ENCODE measurements at places on chromosomes 2 and 18. TPM values are rescaled to one million over a fixed set of nuclear protein-coding genes. Genes with fewer than 3 reads are reported as not detected.
A peak's percentile ranks its signal among the peaks of the same experiment; 100 is the strongest.

The MAP3K20 gene
- total RNA-seq: 27.7 TPM

The MAP2 gene
- 0.34 TPM for total RNA-seq

The UBE2F gene
- 87.1 TPM for total RNA-seq

The LRRTM4 gene
- 0.29 TPM for total RNA-seq

The CYS1 gene
- 2.1 TPM for total RNA-seq

The POTEE gene
- 1.7 TPM for total RNA-seq

The MBD1 gene
- total RNA-seq: 50.5 TPM

The BMP10 gene
- not detected for total RNA-seq

The FAM110C gene
- total RNA-seq: 0.57 TPM

DNA sequence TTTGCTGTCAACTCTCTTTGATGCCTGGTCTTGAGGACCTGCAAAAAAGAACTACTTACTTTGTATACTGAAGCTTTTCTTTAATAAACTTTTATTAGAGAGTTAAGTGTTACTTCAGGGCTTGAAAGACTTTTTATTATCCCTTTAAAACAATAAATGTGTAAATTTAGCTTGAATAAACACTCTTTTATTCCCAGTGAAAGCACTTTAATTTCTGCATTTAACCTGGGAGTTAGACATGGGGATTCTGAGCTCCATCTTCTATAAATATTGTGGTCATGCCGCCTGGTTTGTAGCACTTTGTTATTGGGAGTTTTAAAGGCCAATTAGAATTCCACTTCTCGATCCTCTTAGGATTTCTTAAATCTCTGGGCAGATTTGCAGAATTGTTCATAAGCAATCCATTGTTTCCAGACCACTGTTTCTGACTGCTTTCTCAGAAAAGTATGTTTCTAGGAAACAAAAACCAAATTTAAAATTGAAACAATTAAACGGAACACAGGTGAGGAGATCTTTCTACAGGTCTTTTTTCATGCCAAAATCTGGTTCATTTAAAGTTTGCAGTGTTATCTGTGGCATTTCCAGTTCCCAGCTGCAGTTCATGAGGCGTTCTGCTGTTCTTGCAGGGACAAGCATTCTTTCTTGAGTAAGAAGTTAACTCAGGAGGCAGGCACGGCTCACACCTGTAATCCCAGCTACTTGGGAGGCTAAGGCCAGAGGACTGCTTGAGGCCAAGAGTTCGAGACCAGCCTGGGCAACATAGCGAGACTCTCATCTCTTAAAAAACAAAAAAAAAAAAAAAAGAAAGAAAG, 18.1 kb upstream of the E2F6 start:
- DNase-seq: no peak

GRCh38 chr2:67400560-67401485, 3.7 kb downstream of the ETAA1 start:
- DNase-seq: no peak

DNA sequence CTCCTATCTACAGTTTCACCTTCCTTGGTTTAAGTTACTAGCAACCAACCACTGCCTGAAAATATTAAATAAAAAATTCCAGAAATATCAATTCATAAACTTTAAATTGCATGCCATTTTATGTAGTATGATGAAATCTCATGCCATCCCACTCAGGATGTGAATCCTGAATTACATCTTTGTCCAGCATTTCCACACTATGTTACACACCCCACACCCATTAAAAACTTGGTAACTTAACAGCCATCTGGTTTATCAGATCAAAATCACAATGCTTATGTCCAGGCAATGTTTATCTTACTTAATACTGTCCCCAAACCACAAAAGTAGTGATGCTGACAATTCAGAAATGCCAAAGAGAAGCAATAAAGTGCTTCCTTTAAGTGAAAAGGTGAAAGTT, 21.6 kb downstream of the CUL3 start:
- DNase-seq: no peak

- DNase-seq: no peak
Observed at GRCh38 chr2:224565452-224566035, 19.6 kb downstream of the CUL3 start.

DNA sequence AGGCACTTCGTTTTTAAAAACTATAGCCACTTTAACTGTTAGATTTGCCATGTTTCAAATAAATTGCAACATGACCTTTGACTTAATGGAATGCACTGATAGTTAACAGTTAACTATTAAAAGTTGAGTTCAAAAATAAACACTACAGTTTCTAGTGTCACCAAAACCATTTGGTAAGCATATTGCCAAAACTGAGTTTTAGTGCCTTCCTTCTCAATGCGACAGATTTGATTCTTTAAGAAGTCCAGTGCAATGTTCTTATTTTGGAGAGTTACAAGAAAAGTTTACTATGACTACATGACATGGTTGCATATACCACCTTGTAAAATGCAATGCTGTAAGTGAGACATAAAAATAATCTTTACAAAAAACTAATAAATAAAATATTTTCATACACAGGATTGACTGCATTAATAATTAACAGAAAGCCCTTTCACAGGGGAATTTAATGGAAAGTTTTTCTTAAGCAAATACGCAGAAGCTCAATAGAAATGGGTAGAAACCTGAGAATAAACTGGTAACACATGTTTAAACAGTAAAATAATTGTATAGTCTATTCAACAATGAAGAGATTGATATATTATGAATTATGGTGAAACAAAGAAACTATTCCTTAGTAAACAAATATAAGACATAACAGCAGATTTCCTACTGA, 53.8 kb downstream of the GRB14 start:
- no peak for DNase-seq

GRCh38 chr2:74001781-74002504, 17.2 kb downstream of the TET3 start:
- DNase-seq: no peak

GRCh38 chr2:224072541-224073188, 33.6 kb upstream of the SERPINE2 start:
- no peak for DNase-seq

DNA sequence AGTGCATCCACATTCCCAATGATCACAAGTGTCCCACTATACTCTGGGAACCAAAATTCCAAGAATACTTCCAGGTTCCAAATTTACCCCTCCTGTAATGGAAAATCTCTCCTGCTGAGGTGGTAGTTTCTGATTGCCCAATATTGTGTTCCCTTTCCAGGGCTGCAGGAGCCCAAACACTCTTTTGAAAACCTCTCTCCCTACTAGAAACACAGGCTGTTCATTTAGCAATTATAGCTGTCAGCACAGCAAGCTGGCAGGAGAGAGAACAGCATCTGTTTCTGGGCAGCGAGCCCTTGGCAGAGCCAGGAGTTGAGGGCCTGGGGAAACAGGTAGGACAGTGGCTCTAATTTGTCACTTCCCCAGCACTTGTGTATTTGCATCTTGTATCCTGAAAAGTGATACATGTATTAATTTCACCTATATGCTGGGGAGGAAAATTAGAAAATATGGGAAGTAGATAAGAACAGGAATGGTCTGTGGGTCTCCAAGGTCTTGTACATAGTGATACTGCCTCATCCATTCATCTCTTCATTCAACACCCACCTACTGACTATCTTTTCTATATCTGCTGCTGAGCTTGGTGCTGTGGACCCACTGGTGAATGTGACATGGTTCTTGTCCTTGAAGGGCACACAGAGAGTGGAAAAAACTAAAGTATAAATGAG, 16.9 kb upstream of the PAIP2B start:
- DNase-seq: no peak

DNA sequence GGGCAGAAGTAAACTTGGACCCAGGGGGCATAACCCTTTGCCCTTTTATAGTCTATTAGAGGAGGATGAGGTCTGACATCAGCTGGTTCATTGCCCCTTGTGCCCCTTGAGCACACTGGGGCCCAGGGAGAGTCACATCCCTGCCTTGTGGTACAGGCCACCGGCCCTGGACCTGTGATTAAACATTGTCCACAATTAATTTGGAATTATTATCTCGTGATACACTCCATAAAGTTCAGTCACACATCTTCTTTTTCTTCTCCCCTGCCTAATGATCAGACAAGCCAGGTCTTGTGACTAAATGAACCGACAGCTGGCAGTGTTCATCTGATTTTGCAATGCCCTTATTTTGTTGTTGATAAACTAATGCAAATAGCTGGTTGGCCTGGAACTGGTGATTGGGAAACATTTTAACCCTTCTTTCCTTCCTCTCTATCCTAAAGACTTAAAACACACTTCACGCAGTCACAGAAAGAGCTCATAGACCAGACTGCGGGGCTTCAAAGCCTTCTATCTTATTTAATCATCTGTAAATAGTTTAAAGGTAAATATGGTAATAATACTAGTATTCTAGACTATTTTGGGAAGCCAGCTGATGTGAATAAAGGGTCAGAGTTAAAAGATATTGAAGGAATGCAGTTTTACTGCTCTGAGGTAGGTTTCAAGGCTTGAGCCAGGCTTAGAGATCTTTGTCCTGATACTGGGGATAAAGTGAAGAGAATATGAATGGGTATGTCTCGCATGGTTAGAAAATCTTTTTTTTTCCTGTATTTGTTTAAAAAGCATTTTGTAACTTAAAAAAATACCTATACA, 13.4 kb downstream of the IL1R1 start:
- DNase-seq: no peak

GRCh38 chr2:199596549-199596948, 138.8 kb upstream of the SATB2 start:
- DNase-seq: peak; percentile 39

- DNase-seq: no peak
Observed at GRCh38 chr2:111537078-111537655, 346.8 kb downstream of the ANAPC1 start.

GRCh38 chr2:47162780-47163179, 7.7 kb upstream of the STPG4 start:
- DNase-seq: no peak

GRCh38 chr2:122384768-122385333, 629.4 kb downstream of the TSN start:
- no peak for DNase-seq

DNA sequence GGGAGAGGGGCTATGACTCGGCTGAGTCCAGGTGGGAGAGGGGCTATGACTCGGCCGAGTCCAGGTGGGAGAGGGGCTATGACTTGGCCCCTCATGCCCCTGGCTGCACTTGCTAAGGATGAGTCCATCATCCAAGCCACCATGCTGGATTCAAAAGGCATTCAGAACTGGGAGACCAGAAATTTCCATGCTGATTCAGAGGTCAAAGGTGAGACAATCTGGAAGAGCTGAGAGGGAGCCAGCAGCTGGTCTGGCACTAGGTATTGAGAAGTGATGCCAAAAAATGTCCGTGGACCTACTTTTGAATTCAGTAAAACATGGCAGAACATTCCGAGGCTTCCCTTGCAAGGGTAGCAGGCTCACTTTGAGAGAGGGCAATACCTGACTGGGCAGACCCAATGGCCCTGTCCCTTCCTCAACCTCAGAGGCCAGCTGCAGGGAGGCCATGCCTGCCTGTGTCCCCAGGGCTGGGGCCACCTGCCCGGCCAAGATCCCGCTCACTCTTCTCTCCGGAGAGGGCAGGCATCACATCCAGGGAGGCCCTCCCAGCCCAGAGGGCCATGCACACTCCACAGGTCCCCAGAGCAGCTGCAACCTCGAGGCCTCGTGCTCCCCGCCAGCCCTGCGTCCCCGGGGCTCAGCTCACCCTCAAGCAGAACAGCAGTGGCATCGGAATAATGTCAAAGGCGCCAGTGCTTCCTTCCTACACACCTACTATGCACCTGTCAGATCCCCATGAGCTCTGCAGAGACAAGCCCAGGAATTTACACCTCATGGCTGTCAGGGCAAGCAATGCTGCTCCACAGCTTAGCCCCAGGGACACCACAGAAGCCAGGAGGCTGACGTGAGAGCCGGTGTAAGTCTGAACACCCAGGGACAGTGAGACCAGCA, 80.2 kb upstream of the GPC1 start:
- DNase-seq: no peak

DNA sequence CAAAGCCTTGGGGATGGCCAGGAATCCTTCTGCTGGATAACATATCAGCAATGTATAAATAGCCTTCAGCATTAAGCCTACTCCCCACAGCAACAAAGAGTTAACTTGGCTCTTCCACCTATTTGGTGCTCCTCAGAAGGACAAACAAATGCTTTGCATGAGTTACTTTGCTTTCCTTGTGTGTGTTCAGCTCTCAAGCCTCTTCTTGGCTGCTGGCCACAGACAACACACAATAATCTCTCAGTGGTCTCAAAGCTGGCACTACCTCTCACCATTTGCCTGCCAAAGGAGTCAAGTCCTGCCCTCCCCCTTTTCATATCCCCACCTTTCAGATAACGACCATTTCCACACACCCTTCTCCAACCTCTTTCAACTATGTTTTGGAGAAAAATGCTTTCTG, 17.5 kb downstream of the FTCDNL1 start:
- no peak for DNase-seq

GRCh38 chr2:24832521-24832920, 39.3 kb downstream of the CENPO start:
- DNase-seq: no peak

GRCh38 chr18:25725501-25725900, 364.9 kb downstream of the SS18 start:
- DNase-seq: no peak

- no peak for DNase-seq
Observed at GRCh38 chr2:100969998-100970397, 32.1 kb upstream of the RPL31 start.

- DNase-seq: no peak
Observed at GRCh38 chr2:192072778-192073177, 122.0 kb downstream of the TMEFF2 start.

- DNase-seq: no peak
Observed at GRCh38 chr2:11754700-11755015, 8.2 kb downstream of the LPIN1 start.

DNA sequence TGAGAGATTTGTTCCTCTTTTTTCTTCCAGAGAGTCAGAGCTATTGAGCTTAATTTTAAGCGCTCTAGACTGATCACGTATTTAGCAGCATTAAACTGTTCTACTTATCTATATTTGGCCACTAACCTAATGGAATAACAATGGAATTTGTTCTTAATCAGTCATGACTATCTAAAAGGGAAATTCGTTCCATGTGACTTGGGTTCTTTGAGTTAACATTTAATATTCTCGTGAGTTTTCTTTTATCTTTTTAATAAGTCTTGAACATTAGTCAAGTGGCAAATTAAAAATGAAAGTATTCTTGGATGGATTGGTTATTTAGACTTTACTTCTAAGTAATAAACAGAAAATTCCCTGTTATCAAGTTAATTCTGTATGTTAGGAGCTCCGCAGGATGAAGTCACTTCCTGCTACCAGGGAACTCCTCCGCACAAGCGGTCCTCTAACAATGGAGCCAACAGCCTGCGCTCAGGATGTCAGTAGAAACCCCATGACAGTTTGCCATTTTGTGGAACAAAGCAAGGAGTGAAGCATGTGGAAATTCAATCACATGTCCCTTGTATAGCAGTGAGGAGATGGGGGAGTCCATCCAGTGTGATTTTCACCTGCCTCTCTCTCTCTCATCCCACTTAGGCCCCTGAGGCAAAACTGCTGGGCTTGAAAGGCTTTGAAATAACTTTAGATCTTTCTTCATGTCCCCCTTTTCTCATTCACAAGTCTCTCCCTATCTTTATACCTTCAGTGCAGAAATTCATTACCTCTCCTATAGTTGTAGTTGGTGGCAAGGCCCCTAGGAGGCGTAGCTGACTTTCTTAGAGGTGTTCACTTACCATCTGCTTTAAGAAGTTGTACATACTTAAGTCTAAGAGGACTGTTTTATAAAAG, 138.1 kb downstream of the WDR7 start:
- DNase-seq: peak; percentile 15

GRCh38 chr2:48346124-48346536, 183.8 kb upstream of the STON1 start:
- DNase-seq: peak; percentile 9
